ENCODE measurements at places on chromosomes 4 and X.

DNA sequence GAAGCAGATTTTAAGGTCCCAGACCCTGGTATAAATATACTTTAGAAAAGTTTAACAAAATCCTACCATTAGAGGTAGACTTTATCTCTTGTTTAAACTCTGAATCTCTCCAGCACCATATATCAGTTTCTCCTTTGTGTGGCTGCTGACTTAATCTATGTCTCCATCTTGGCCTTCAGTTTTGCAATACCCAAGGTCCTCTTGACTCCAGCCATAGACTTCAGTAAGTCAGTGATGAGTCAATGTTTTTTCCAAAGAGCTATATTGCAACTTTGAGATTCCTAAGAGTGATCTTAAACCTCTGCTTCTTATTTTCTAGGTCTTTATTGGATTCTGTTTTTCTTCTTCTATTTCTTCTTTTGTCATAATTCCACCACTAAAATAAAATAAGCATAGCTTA is 50.8 kb upstream of the ADGRL3 start:
- no peak for DNase-seq

- no peak for DNase-seq
These were observed 327 bp downstream of the PNPLA4 start for GRCh38 chrX:7926914-7927258.

DNA sequence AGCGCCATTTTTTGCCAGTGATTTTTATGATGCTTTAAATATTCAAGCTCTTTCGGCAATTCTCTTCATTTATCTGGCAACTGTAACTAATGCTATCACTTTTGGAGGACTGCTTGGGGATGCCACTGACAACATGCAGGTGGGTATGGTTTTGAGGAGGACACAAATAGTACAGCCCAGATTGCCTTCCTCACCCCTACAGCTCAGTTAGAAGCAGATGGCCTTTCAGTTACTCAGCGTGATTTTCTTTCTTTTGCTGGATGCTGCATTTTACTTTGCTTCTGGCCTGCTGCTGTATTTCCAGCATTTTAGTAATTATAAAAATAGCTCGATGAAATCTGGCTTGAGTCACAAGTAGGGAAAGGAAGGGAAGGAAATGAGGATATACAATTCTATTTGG is 114.7 kb downstream of the SLC4A4 start:
- DNase-seq, result no peak

DNA sequence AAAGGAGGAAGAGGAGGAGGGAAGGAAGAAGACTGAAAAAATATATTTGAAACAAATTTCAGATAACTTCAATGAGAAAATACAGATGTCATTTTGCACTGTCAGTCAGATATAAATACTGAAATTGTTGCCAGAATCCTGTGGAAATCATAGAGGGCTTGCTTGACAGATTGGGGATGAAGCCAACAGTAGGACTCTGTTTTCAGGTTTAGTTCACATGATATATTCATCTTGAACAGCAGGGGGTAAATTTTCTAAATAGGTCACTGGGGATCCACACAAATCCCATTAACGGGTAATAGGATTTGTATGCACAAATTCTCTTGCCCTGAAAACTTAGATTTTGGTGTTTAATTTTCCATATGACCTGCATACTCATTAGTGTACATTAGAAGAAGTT is 103.3 kb upstream of the PCDH18 start:
- no peak for DNase-seq

DNA sequence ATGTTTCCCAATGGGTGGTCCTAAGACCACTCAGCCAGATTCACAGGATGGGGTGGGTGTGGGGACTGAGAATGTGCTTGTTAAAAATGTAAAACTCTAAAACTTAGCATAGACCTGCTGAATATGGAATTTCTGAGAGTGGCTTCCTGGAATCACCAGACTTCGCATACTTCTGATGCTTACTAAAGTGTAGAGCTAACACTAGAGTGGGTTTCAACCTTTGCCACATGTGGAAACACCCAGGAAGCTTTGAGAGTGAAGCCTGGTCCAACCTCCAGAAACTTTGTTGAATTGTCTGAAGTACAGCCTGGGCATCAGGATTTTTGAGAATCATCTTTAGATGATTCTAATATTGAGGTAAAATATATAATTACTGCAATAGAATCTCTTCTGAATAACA is 167.8 kb upstream of the EDNRA start:
- no peak for DNase-seq

DNA sequence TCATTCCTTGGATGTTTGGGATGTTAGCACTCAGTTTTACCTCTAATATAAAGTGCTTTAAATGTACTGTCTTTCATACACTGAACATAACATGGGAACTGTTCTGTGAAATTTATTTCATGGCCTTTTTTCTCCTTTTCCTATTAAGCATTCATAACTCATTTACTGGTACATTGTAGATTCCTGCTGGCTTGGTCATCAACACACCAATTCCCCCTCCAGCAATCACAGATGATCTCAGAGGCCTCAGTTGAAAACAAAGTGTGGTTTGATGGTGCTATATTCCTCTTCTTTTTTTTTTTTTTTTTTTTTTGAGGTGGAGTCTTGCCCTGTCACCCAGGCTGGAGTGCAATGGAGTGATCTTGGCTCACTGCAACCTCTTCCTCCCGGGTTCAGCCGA is 61.9 kb upstream of the FAM47B start:
- no peak for DNase-seq

DNA sequence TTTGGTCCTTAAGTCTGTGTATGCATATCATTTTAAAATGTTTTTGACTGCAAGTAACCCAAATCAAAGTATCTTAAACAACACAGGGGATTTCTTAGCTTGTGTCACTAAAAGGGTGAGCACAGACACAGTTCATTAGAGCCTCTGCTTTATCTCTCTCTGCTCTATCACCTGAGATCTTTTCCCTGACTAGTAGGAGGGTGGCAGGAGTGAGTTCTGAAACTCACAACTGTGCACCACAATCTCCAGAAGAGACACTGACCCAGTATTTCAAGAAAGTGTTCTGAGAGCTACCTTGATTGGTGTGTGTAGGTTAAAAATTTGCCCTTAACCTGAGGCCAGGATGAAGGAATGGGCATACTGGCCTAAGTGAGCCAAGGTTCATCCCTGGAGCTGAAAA is 24.8 kb downstream of the CCSER1 start:
- DNase-seq, result no peak

DNA sequence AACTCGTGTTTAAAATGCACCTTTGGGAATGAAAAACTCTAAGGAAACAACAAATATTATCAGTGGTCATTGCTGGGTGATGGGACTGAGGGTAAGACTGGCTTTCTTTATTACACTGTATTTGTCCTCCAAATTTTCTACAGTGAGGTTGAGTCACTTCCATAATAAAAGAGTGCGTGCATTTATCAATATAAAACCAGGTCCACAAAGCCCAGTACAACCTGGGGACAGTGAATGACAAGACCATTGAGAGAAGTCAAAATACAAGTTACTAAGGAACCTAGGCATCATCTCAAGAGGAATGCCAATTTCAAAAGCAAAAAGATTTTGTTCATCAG is 76.4 kb downstream of the MAGED4 start:
- no peak for DNase-seq

Data from activated T-helper 1 cell treated with Interleukin-2 at 50 U/mL for 16 hours (primary cell).